RKO (cell line): ENCODE measurements at places on chromosomes 7 and 10.

- no peak for DNase-seq
Measured at GRCh38 chr7:78760620-78761355, 692.7 kb downstream of the MAGI2 start.

DNA sequence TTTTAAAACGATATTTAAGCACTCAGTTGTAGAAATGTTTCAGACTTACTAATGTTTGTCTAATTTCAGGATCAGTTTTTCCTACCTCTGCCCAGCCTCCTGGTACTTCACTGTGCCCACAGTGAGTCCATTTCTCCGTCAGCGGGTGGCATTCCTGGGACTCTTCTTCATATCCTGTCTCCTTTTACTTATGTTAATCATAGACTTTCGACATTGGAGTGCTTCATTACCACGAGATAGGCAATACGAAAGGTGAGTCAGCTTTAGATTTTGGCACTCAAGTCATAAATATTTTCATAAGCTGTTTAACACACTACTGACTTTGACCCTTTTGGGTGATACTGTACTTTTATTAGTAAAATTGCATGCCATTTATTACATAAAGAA lies 2.1 kb downstream of the ENTPD7 start:
- DNase-seq: peak; percentile 99

DNA sequence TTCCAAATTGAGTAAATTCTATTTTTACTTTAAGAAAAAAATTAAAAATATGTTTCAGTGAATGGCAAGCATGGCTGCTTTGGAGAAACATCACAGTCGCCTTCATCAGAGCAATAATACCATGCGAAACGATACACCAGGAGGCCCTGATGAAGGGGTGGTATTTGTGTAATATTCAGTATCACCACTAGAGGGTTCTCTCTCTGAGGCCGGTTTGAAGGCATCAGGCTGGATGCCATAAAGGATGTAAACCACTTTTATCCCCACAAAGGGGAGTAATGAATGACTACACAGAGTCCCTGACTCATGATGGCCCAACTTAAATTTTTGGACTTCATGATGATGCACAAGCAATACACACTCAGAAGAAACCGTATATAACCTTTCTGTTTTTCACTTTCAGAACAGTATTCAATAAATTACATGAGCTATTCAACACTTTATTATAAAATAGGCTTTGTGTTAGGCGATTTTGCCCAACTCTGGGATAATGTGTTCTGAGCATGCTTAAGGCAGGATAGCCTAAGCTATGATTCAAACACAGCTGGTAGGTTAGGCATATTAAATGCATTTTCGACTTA lies 95.5 kb downstream of the PPP1R17 start:
- DNase-seq: peak; percentile 84

DNA sequence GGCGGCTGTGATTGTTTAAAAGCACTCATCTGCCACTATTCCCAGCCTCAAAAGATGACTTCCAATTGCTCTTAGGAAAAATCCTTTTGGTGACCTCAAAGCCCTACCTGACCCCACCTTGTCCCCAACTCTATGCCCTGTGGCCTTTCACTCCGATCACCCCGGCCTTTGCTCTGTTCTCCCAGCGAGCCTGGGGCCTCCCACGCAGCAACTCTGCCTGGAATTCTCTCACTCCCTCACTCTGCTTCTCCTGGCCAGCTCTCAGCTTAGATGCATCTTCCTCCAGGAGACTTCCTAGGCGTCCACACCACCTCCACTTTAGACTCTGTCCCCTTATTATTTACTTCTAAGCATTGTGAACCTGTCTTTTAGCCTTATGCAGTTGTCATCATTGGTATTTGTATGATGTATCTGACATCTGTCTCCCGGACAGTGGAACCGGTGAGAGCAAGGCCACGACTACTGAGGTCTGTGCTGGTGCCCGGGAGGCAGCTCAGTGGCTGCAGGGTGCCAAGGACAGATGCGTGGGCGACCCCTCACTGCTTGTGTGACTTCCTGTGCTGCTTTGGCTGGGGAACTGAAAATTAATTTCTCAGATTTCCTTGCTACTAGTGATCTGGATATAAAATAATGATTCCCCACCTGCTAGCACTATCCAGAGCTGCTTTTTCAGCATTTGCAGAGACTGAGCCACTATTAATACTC lies 63.0 kb downstream of the PIP4K2A start:
- DNase-seq: no peak

DNA sequence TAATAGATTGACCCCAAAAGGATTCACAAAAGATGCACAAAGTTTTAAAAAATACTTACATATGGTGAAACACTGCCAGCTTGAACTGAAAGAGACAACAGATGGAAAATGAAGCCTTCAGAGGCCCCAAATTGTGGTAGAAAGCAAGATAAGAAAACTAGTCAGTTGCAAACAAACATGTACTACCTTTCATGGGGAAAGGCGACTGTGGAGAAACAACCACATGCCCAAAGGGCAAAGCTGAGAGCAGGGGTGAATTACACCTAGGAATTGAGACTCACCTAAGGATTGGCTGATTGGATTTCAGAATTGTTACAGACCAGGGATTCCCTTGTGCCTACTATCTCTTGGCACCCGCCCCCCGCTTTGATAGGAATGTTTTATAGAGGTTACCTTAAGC lies 13.1 kb downstream of the EPC1 start:
- no peak for DNase-seq

GRCh38 chr7:150716368-150716767 lies at the start of gene GIMAP1:
Gene GIMAP1 (plus strand): TSS chr7:150716613. CDS start chr7:150719048, 2,435 bp downstream.
- DNase-seq: no peak

- no peak for DNase-seq
Measured at GRCh38 chr10:34403512-34403911, 411.6 kb downstream of the PARD3 start.

GRCh38 chr10:47297866-47298540 lies 2.0 kb upstream of the GDF10 start:
- DNase-seq: no peak

DNA sequence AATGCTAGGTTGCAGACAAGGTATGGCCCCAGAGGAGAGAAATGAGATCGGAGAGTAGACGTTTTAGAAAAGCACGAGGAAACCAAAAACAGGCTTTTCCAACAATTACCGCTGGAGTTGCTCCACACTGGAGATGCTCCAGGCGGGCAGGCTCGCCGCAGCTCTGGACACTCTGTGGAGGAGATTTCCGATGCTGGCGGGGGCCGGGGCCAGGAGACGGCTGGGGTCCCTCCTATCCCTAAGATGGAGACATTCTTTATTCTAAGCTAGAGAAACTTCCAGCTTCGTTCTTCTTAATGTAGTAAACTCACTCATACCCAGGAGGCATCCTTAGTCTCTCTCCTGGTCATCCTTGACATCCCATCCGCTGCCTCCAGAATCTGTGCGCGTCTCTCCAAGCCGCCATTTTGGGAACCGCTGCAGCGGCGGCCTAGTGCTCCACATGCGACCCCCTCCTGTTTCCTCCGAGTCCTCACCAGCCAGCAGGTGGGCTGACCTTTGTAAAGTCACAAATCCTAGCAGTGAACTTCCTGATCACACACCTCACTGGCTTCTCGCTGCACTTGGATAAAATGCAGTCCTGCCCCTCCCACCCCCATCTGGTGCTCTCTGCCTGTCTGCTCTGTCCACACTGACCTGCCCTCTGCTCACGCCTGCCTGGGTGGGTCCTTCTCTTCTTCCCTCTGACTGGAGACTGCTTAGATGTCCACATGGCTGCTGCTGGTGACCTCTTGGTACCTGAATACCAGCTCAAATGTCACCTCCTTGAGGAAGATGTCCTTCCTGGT lies 11.9 kb downstream of the PYROXD2 start:
- no peak for DNase-seq

DNA sequence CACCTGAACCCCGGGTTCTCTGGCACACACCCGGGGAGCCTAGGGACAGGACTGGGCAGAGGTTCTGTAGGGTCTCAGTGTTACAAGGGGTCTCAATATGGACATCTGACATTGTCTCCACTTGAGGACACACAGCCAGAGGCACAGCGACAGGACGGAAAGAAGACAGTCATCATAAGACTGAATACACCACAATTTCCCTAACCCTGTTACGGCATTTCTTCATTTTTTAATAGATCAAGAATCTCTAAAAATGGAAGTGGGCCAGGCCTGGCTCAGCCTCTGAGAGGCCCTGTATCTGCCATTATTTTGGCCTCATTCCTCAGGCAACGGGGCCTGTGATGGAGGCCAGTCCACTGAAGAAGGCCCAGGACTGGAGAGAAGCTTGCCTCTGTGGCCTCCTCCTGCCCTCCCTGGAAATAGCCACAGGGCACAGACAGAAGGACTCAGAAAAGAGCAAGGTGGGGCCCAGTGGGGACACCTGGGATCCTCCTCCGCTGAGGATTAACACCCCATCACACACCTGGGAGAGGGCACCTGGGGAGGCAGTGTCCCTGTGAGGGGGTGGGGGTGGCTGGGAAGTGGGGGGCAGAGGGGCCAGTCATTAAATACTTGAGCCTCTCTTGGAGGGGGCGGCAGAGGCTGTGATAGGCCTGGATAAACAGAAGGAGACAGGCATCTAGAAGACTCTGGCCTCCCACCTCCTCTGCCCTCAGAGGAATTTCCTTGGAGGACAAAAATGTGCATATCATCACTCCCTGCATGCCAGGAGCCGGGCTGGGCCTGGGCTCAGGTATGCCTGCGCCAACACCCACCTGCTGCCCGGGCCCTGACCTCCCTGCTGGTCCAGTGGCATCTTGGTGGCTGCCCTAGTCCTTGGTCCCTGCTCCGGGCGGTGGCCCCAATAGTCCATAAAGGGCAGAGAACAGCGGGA lies 8.0 kb downstream of the SPOCK2 start:
- no peak for DNase-seq

GRCh38 chr10:34792881-34793280 lies 22.2 kb downstream of the PARD3 start:
- DNase-seq: no peak

GRCh38 chr7:155218276-155219153 lies 79.2 kb upstream of the INSIG1 start:
- DNase-seq: no peak
